ENCODE measurements at places on chromosomes 12 and 14.

DNA sequence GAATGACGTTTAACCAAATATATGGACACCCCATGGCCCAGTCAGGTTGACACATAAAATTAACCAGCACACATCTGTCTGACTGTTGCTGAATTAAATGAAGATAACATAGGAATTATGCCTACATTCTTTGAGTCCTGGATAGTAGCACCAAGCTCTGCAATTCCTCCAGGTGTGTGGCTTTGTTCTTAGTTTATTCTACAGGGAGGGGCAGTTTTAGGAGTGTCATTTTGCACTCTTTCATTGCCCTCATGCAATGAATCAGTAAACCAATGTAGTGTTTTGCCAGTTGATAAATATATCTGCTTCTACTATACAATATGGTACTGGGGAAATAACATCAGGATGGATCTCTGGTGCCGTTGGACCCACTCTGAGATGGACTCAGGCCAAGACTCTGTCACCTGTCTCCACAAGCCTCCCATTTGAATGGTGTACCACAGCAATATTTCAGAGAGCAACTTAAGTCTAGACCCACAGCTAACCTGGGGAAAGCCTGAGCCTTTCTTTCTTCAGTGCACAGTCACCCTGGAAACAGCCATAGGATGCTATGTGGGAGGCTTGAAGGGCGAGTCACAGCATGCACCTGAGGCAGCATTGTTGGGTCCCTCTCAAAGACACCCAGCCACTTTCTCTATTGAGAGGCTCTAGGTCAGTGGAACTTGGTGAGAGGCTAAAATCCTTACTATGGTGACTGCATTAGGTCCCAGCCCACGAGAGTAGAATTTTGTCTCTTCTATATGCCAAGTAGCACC, 73.2 kb downstream of the ANO4 start:
- no peak for DNase-seq

DNA sequence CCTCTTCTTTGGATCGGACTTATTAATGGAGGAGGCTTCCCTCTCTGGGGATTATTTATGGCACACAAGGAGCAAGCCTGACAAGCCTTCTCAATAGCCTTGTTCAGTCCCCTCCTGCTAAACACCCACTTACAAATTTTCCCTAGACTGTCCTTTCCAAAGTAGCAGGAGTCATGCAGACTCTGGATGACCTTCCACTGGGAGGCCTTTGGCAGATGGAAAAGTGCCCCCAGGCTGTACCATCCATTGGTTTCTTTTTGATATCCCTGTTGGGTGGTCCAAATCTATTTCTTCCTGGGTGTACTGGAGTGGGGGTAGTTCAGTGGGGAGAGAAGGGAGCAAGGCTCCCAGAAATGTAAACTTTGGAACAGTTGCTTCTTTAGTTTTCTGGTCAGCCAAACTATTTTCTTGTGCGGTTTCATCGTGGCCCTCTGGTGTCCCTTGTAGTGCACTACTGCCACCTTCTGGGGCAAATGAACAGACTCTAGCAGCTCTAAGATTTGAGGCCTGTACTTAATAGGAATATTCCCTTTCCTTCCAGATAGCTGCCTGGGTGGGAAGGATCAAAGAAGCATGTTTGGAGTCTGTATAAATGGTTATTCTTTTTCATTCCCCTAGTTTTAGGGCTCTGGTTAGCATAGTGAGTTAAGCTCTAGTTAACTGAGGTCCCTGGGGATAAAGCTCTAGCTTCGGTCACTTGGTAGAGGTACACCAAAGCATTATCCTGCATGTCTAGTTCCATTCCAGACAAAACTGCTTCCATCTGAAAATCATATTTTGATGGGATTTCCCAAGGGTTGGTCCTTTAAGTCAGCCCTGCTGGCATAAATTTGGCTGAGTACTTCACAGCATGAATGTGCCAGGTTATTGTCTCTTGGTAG, 409.5 kb downstream of the SLC6A15 start:
- DNase-seq, result no peak

DNA sequence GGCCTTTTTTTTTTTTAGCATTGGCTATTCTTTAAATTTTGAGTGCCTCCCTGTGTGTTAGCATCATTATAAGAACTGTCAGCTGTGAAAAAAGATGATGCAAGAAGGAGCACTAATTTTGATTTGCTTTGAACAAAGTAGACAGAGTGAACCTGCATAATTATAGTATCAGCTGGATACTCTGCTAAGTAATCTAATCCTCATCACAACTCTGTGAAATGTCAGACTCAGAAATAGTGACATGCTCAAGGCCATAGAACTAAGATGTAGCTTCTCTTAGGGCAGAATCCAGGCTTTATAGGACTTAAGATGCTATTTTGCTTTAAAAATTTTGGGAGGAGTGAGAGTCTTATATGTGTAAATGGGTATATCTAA, 31.9 kb downstream of the FBXO34 start:
- no peak for DNase-seq

DNA sequence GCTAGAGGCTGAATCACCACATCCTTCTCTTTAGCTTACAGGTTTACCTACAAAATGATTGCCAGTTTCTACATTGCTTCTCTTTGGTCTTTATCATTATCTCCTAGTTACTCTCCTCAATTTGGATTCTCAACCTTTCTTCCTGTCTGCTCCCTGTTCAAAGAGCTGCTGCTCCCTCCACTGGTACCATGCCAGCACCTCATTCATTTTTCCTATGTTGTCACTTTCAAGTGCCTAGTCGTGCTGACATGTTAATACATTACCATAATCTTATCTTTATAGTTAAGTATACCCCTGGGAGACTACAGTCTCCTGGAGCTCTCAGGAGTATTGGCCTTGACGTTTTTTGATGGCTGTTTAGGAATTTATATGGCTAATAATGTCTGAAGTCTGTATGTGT, 14.2 kb downstream of the FRS2 start:
- no peak for DNase-seq

- DNase-seq, result no peak
These were observed 921 bp downstream of the DEPDC4 start for GRCh38 chr12:100265732-100266584.

DNA sequence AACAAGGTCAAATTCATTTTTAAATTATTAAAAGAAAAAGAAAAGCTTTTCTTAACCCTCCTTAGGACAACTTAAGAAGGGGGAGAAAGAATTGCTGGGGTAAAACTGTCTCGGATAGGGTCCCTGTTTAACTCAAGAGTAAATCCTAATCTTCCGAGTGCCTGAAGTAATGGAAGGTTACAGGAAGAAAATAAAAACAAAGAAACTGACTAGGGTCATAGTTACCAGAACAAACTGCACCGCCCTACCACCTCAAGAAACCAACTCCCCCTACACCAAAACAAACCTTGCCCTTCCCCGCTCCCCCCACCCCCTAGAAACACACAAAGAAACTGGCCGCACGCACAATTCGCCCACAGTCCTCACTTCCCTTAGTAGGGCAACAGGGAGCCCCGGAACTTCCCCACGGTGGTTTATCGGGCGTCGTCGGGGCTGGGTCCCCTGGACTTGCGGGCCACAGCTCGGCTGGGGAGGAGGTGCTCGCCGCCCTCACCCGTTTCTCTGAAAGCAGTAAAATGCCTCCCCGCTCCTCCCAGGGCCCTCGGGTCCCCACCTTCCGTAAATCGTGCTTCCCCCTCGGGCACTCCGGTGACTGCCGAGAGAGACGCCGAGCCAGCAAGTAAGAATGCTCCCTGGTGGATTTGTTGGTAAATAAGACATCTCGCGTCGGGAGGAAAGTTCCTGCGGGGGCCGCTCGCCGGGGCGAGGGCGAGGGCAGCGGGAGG, 2.4 kb downstream of the SINHCAF start:
- peak; percentile 60 for DNase-seq

DNA sequence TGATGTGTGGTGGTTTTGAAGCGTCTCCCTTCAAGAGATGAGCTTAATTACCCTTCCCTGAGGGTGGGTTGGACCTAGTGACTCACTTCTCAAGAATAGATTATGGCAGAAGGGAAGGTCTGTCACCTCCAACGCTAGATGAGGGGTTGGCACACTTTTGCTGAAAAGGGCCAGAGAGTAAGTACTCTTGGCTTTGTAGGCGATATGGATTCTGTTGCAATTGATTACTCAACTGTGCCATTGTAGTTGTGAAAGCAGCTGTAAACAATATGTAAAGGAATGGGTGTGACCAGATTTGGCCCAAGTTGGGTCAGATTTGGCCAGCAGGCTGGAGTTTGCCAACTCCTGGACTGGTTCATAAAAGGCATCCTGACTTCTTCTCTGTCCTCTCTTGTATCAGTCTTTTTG, 53.3 kb downstream of the SMIM41 start:
- DNase-seq, result no peak

DNA sequence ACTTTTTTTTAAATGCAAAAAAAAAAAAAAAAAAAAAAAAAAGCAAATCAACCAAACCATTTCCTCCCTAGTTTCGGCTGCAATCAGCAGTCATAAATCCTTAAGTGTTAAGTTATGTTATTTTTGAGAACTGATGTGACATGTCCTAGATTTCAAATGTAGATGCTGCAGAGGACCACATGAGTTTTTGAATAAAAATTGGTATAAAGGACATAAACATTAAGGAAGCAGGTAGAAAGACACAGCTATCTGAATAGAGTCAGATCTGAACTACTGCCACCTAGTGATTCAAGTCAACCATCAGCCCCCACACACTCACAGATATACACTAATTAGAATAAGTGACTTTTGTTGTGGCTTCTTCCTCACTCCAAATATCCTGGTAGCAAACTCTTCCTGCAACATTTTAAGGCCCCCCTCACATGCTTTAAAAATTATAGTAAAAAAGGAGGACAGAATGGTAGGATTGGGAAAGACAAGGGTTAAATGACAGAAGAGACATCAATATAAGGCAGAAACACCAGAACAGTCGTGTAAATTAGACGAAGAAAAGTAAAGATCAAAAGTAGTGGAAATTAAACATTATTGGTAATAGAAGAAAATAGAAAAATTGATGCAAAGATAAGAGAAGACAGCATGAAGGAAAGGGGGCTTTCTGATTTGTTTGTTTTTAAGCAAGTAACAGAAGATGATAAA, 394.5 kb upstream of the ATP2B1 start:
- peak; percentile 55 for DNase-seq

- DNase-seq, result no peak
These were observed 1.2 kb upstream of the OAS1 start for GRCh38 chr12:112905451-112906089.

DNA sequence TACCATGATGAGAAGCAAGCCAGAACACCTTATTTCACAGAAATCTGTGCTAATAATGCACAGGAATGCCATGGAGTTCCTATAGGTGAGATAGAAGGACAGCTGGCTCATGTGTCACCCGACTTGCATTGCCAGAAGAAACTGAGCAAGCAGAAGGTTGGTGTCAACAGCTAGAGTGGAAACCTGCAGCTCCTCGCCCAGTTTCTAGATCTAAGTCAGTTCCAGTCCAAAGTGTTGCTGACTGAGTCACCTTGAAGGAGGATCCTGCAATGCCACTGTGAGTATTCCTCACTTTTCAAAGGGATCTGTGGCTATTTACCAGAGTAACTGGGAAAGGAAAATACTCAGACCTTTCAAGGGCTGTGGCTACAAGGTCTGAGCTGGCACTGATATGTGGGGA, 17.1 kb downstream of the CDKL1 start:
- no peak for DNase-seq

GRCh38 chr12:47744005-47744651, 14.6 kb downstream of the RAPGEF3 start:
- DNase-seq, result peak; percentile 72

DNA sequence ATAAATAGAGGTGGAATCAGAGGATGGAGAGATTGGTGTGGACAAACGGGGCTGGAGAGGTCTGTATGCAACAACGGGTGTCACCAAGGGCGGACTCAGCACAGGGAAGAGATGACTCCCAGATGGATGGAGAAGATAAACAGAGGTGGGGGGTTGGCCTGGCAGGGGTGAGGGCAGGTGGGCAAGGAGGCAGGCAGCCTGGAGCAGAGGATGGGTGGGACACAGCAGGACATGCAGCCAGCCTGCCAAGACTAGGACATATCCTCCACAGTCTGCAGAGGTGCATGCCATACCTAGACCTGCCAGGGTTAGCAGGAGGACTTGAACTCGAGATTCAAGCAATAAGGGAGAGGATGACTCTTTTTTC, 56.2 kb downstream of the TTC7B start:
- no peak for DNase-seq

- DNase-seq, result no peak
These were observed 33.7 kb downstream of the MAPK1IP1L start for GRCh38 chr14:55085060-55085660.

- peak; percentile 30 for DNase-seq
These were observed 4.4 kb downstream of the BLTP3B start for GRCh38 chr12:100138048-100138802.

DNA sequence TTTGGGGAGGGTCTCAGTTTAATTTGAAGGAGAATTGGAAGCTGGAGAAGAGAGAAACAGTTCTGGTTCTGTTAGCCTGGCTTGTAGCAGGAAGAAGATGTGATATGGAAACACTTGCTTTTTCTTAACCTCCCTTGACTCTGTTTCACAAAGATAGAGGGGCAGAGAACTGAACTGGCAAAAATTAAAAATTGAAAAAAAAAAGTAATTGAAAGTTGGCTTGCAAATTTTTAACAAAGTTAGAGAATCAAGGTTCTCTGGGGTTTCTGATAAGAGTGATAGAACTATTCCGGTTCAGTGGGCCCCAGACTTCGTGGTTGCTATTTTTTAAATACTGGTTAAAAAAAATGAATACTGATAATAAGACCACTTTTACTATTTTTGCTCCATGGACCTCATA, 2.8 kb downstream of the CRADD start:
- DNase-seq, result no peak

DNA sequence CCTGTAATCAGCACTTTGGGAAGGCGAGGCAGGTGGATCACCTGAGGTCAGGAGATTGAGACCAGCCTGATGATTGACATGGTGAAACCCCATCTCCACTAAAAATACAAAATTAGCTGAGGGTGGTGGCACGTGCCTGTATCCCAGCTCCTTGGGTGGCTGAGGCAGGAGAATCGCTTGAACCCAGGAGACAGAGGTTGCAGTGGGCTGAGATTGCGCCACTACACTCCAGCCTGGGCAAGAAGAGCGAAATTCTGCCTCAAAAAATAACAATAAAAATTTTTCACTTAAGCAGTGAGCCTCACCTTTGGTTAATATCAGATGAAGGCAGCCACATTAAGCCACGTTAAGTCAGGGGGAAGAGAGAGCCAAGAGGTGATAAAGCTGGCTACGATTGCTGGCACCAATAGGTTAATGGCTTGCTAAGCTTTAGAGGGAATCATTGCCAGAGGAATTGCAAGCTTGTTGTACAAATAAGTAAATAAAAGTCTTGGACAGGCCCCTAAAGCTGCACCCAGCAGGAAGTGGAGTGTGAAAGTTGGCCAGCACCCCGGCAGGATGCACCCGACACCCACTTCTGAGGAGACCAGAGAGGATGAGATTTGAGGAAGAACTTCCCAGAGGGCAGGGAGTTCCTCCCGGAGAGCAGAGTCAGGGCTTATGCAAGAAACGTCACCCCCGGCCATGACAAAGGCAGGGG, 41.3 kb upstream of the TESC start:
- no peak for DNase-seq
